ENCODE measurements at places on chromosomes 1 and 21.

GRCh38 chr1:10765734-10766478 lies 30.5 kb downstream of the CASZ1 start:
- ATAC-seq: no peak

DNA sequence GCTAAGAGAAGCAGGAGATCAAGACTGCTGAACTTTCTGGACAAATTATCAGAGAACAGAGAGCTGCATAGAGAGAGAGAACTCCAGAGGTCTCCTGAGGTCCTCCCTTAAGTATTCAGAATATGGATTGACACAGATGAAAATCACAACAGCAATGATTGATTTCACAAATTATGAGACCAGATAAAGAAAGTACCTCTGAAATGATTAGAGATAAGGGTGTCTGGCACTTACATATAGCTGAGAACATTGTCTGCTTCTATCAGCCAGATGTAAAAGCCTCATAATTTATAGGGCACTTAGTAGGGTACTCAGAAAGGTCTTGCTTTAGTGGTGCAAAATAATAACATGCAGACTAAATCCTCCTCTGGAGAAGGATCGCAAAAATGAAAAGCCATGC lies 1301.8 kb downstream of the BRINP3 start:
- no peak for ATAC-seq

DNA sequence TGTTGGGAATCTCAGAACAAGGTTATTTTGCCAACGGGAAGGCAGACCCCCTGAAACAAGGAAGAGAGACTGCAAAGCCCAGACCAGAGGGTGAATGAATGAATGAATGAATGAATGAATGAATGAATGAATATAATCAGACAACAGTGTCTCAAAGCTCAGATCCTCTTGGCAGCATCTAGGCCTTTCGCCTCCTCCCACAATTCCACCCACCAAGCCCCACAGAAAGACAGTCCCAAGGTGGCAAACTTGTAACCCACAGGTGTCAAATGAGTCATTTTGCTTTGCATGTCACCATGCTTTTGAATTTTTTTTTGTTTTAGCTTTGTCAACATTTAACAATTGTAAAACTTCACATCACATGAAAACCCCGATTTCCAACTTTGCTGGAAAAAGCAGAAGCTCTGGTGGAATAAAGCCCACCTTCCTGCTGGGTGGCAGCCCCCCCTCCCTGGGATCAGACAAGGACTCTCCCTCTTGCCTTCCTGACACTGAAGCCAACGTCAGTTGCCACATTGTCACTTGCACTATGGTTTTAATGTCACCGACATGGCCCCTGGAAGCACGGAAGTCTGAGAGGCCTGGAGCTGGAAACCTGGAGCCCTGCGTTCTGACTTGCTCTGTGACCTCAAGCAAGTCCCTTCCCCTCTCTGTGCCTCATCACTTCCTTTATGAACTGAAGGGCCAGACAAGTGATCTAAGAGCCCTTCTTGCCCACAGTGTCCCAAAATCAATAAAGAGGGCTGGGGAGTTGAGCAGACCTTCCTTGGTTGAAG lies 134.6 kb upstream of the RUNX3 start:
- no peak for ATAC-seq

DNA sequence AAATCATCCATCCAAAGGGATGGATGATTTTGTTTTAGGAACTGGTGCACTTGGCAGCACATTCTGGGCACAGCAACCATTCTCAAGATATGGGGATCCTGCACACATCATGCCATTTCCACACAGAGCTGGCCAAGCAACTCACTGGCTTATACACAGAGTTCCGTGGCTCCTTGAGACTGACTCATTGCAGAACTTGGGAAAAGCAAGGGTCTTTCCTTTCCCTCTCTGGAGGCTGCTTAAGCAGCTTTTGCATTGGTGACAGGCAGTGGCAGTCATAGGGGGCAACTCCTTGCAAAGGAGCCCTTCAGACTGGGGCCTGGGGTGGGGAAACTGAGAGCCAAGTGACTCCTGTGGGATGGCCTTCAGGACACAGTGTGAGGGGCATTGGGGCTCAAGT lies 1.9 kb upstream of the MAD2L2 start:
- ATAC-seq: no peak

DNA sequence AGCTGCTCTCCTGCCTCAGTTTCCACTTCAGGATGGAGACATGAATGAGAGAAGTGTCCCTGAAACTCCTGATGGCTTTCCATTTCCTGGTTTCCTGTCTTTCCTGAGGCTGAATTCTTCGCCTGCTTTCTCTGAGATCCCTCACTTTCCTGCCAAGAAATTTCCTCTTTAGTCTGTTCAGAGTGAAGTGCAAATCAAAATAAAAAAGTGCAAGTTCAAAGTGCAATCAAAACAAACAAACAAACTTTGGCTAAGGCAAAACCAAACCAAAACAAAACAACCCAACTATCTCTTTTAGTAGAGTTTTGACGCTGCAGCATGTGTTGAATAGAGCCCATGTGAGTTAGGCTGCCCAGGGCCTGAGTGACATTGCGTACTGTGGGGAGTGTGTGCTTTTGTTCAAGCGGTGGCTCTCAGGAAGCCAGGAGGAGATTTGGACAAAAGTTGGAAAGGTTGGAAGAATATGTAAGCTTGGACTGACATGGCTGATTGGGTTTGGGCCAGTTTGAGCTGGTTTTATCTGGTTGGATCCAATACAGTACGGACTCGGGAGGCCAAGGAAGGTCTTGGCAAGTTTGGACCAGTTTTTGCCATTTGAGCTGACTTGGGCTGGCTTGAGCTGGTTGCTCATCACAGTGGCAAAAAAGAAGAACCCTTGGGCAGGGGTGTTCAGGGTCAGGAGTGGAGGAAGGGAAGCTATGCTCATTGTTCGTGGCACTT lies 61.1 kb upstream of the TINAGL1 start:
- ATAC-seq: no peak
